ENCODE measurements at places on chromosomes 11 and 22.

- peak; percentile 77 for DNase-seq
These were observed 6.5 kb upstream of the APOBEC3H start for GRCh38 chr22:39090426-39091064.

DNA sequence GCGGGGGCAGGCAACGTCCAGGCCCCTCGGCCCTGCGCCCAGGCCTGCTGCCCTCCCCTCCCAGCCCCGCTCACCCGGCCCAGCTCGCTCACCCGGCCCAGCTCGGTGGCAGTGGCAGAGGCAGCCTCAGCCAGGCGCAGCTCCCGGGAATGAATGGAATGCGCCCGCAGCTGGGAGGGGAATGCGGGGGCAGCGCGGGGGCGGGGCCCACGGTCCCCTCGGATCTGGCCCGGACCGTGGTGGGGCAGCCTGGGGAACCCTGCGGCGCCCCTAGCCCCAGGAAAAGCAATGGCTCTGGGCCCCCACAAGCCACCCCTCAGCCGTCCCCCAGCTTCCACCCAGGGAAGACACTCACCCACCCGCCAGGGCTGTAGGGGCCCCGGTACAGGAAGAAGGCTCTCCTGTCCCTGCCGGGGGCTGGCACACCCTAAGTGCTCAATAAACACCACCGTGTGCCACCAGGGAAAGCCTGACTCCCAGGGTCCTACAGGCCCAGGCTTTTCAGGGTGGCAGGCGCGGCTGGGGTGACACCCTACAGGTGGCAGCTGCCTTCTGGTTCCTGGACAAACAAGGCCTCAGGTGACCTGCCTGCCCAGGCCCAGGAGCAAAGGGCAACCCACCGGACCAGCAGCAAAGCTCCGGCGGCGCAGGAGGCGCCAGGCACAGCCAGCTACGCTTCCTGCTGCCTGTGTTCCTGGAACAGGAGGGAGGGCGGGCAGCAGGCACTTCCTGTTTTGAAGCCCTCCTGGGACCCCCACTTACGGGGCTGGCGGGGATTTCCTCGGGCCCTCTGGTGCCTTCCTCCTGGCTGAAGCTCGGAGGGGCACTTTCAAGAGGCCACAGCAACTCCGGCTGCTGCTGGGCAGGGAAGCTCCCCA is 13.8 kb downstream of the PLXNB2 start:
- no peak for DNase-seq

GRCh38 chr11:82778776-82779175 is 45.1 kb upstream of the FAM181B start:
- no peak for DNase-seq

DNA sequence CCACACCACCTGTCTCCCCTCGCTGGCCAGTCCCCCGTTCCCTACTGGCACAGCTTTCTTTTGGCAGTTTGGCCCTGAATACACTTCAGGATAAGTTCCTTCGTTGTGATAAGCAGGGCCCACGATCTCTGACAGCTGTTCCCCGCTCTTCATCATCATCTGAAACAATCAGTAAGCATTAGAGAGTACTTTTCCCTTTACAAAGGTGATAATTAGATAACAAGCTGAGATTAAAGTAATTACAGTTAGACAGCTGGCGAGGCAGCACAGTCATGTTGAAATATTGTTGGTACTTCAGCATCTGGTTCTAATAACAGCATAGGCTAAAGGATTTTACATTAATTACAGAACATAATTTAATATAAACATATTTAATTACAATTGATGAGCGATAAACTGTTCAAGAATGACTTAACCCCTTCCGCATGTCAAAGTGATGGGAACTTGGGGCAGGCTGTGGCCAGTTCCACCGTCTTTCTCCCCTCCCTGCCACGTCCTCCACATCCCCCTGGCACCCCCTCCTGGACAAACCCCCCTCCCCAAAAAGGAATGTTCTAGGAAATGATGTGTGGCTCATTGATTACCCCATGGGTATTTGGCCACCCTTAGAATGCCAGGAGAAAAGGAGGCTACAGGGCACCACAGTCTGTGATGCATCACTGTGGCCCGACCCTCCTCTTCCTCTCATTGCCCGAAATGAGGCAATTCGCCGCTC is 134.9 kb downstream of the RCN1 start:
- no peak for DNase-seq

- no peak for DNase-seq
These were observed 2.1 kb upstream of the KIAA0930 start for GRCh38 chr22:45242778-45243191.

GRCh38 chr22:46075764-46076531 is 74.4 kb upstream of the PPARA start:
- no peak for DNase-seq

DNA sequence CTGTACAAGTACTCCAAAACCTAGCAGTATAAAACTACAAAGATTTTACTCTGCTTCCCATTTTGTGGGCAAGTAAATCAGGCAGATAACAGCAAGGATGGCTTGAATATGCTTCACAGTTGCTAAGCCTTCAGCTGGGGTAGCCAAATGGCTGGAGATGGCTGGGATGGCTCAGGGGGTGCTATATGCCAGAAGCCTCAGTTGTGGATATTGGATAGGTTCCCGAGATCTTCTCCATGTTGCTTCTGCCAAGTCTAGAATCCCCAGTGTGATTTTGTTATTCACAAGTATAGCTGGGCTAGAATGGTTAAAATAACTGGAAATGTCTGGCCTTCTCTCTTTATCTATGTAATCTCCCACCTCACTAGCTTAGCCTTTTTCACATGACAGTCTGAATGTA is 472.3 kb upstream of the ARHGAP42 start:
- DNase-seq: no peak

GRCh38 chr22:31625257-31625640 is 36.8 kb downstream of the PISD start:
- DNase-seq: no peak

GRCh38 chr11:61024938-61025820 is 53.7 kb downstream of the CD6 start:
- DNase-seq: no peak

DNA sequence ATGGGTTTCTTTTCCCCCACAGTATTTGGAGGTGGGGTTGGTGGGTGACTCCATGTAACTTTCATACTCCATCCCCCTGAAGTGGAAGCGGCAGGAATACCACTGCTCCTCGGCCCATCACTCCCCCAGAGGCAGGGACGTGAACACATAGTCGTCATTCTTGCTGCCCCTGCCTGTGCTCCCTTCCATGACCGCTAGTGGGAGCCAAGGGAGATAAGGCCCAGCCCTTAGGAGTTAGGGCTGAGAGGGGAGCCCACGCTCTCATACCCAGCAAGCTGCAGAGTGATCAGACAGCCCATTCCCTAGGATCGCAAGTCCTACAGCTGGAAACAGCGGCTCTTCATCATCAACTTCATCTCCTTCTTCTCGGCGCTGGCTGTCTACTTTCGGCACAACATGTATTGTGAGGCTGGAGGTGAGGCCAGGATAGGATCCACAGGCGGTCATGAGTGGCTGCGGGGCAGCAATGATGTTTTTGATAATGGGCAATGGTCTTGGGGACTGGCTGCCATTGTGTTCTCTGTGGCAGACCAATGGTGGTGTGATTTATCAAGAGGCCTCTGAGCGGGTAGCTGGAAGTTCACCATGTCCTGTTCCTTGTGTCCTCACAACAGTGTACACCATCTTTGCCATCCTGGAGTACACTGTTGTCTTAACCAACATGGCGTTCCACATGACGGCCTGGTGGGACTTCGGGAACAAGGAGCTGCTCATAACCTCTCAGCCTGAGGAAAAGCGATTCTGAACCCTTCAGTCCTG is 15.9 kb downstream of the RHOG start:
- peak; percentile 71 for DNase-seq

DNA sequence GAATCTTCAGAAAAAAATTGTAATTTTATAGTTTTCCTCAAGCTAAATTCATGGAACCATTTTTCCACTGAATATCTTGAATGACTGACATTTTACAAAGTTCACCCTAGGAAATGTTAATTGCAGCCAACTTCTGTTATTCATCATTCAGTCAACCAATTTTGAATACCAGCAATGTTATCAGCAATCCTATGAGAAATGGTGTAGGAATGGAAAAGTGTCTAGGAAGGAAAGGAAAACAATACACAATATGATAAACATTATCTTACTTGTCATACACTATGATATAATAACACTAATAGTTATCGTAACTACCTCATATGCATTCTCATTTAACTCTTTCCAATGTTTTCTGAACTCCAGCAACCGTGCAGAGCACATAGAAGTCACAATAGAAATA is 790.5 kb upstream of the LRRC4C start:
- DNase-seq: no peak

DNA sequence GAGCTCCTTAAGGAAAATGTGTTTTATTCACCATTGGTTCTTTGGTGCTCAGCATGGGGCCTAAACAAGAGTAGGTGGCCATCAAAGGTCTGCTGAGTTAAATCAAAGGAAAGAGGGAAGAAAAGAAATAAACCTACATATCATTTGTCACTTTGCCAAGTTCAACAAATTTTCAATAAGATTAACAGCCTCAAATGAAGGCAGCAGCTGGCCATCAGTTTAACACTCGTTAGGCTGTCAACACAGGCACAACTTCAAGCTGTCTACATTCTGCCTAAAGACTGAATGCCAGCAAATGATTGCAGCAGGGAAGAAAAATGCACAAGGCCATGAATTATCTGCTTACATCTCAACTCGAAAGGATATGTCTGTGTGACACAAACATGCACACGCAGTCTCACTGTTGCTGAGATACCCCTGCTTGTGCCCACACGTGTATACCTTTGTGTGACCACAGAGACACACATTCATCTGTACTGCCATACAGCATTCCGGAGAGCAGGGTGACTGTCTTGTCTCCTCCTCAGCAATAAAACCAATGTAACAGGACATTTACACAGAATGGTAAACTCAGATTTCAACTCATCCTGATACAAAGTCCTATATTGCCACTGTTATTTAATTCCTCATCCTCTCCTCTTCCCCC is 40.1 kb downstream of the TRIM66 start:
- no peak for DNase-seq

DNA sequence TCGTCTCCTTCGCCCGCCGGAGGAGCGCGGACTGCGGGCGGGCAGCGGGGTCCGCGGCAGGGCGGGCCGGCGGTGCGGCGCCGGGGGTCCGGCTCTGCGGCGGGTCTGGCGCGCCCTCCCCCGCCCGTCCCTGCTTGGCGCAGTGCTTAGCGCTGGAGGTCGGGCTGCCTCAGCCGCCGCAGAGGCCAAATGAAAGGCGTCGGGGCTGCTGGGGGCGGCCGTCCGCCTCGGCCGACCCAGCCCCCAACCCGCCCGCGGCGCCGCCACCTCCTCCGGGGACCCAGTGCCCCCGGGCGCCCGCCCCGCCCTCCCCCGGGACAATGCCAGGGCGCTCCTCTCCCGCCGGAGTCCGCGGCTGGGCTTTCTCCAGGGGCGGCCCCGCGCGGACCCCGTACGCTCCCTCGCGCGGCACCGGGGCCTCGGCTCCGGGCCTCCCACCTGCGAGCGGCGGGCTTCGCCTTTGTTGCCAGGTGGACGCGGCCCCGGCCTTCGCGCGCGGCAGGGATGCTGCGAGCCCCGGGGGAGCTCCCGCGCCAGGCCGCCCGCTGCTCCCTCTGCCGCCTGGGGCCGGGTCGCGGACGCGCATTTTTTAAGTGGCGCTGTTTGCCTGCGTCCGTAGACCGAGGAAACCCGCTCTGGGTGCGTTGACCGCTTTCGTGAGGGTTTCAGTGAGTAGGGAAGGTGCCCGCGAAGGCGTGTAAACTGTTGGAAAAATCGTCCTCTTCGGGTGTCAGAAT is 583 bp downstream of the APLP2 start:
- peak; percentile 6 for DNase-seq

DNA sequence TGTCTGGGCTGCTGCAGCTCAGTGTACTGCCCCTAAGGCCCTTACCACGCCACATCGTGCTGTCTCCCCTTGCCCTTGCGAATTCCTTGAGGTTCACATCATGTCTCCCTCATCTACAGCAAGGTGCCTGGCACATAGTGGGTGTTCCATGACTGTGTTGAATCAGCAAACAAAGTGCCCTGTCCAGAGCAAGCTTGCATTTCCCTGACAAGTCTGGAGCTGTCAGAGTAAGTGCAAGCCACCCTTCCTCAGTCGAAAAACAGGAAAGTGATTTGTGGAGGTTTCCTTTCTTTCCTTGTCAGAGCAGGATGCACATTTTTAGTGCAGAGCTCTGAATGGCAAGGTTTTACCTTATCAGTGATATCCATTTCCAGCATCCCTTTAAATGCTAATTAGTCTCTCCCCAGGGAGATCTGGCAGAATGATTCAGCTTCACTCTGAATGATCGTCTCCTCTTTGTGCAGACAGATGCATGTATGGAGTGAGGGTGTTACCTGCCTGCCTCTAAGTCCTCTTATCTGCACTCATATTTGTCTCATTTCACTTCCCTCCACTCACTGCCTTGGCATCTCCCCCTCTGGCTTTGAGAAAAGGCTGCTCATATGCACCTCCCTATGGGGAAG is 331.2 kb downstream of the TMEM135 start:
- DNase-seq: no peak

- DNase-seq: no peak
These were observed 159.9 kb downstream of the FBXO7 start for GRCh38 chr22:32634421-32634981.

DNA sequence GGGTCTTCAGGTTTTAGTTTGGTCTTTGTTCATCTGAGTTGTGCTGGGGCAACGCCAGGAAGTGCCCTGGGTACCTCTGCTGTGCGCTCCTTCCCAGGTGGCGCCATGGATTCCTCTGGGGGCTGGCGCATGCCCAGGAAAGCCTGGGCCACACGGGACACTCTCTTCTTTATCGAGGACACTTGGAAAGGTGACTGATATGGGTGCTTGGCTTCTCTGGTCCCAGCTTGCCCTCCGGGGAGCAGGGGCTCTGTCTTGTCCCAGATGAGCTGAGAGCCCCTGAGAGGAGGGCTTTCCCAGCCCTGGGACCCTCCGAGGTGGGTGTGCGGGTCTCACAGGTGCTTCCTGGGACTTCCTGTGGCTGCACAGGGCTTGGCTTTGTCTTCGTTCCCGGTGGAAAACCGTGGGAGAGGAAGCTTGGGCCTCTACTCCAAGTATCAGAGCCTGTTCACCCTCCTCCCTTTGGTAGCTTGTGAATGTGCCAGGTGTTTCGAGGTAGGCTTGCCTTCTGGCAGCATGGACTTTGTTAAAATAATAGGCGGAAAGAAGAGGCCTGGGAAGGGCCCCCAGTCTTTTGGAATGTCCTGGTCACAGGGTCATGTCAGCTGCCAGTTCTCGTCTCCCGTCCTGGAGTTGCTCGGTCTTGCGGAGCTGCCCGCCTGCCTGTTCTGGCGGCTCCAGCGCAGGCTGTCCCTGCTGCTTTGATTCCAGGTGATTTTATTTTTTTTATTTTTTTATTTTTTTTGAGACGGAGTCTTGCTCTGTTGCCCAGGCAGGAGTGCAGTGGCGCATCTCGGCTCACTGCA is 10.1 kb upstream of the NEAT1 start:
- DNase-seq: no peak

GRCh38 chr22:41022470-41023298 is 69.7 kb upstream of the EP300 start:
- peak; percentile 58 for DNase-seq

DNA sequence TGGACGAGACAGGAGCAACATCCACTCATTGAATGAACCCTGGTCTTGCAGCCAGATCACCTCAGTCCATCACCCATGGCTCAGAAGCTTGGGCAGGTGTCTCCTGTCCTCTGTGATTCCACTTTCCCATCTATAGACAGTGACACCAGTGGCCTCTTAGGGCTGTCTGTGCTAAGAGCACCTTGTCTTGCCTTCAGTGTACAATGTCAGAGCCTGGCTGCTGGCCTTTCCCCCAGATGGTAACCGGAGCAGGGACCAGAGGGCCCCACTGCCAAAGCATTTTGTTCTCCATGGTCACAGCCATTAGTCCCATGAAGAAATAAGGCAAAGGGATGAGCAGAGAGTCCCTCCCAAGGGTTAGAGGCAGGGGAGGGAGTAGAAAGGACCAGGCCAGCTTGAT is 35.4 kb downstream of the PKNOX2 start:
- no peak for DNase-seq
